ENCODE measurements at places on chromosomes 2 and 18. TPM values are rescaled to one million over a fixed set of nuclear protein-coding genes. Genes with fewer than 3 reads are reported as not detected.

GRCh38 chr2:150097901-150098531 is 389.5 kb downstream of the RND3 start:
- DNase-seq: peak; percentile 40
- H3K4me3 ChIP-seq: no peak overlapping the region
- no peaks in the 10 kb centered on the region for H3K4me1 ChIP-seq
- no peaks in the 10 kb centered on the region for H3K27me3 ChIP-seq
- H3K36me3 ChIP-seq: no peaks in the 10 kb centered on the region
- H3K27ac ChIP-seq: no peak overlapping the region

DNA sequence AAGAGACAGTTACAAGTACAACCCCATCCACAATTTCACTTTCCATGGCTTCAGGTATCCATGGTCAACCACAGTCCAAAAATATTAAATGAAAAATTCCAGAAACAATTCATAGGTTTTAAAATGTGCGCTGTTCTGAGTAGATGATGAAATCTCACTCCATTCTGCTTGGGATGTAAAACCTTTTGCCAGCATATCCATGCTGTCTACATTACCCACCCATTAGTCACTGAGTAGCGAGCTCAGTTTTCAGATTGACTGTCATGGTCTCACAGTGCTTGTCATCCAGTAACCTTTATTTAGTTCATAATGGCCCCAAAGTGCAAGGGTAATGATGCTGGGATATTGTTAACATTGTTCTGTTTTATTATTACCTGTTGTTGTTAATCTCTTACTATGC is 40.5 kb downstream of the SMAD4 start:
- H3K4me3 ChIP-seq: no peak overlapping the region
- no peak overlapping the region for H3K27ac ChIP-seq
- peaks cover 63% of the 10 kb centered on the region for H3K36me3 ChIP-seq
- peak; percentile 76 for DNase-seq
- H3K27me3 ChIP-seq: no peaks in the 10 kb centered on the region

DNA sequence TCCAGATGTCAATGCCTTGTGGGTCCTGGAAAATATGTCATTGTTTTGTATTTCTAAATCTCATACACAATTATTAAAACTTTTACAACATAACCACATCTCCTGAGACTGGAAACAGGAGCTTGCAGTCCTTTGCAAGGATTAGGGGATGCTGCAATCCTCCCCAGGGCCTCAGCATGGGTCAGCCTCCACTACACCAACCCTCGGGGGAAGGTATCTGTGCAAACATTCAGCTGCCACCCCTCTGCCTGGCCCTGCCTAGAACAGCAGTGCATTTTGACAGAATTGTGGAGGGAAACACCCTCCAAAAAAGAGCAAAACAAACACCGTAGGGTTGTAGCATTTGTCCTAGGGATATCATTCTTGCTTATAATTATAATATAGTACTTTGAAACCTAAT is 4.2 kb upstream of the UPP2 start:
- no peak for DNase-seq
- H3K4me3 ChIP-seq: no peak overlapping the region
- H3K4me1 ChIP-seq: peaks cover 6% of the 10 kb centered on the region
- no peak overlapping the region for H3K27ac ChIP-seq

The FTCDNL1 gene
- 2.5 TPM for total RNA-seq

GRCh38 chr2:73933194-73933593 is 6.5 kb downstream of the DGUOK start:
- no peak for DNase-seq
- H3K27ac ChIP-seq: peak overlapping the region; percentile 3

All from MCF 10A (cell line).